ENCODE measurements at places on chromosomes 3 and 15. TPM values are rescaled to one million over a fixed set of nuclear protein-coding genes. Genes with fewer than 3 reads are reported as not detected.

DNA sequence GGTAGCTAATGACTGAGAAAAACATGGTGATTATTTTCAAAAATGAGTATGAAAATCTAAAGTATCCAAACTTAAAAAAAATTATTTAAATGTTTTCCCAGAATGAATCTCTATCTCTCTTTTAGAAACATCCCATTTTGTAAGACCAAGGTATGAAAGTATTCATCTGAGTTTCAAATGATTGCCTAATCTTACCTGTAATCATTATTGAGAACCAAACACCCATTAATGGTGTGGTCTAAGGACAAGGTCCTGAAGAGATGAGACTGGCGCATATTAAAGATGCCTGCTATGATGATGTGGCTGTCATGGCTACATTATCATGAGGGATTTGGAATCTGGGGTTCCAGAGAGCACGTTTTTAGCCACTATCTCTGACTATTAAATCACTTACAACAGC lies 165.5 kb downstream of the VGLL4 start:
- no peak for DNase-seq

DNA sequence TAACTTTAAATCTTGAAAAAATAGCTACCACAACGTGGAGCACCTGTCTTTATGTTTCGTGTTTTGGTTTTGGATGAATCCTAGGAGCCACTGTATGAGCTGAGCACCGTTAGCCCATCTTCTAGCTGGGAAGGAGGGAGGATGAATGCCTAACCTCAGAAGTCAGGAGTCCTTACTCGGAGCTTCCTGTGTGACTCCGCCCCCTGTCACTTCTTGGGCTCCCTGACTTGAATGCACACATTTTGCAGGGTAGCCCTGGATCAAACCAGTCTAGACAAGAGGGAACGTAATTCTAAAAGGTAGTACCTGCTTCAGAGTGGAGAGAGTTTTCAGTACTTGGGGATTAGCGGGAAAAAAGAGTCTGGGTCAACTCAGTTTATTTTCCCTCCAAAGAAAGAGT lies 5.3 kb downstream of the GABRA5 start:
- DNase-seq, result no peak

GRCh38 chr15:65057549-65057940 lies 10.2 kb downstream of the RASL12 start:
- DNase-seq, result no peak

- DNase-seq, result no peak
Observed at GRCh38 chr15:23773093-23773492, 86.0 kb upstream of the NDN start.

- DNase-seq, result no peak
Observed at GRCh38 chr3:182913889-182914288, 66.4 kb downstream of the DCUN1D1 start.

- DNase-seq, result no peak
Observed at GRCh38 chr3:112741983-112742382, 101.0 kb upstream of the CCDC80 start.

ADGRG7 gene
- not detected for total RNA-seq

MGLL gene
- total RNA-seq, result 20.0 TPM

PLS1 gene
- total RNA-seq, result 7.0 TPM

GOLGA6D gene
- total RNA-seq, result not detected

C2CD4B gene
- total RNA-seq, result 3.2 TPM

FHIT gene
- 10.4 TPM for total RNA-seq

NLGN1 gene
- total RNA-seq, result 0.36 TPM

All from prostate gland (tissue), 2 donors.